Hepatocyte (in vitro differentiated cells): ENCODE measurements at places on chromosomes 2 and 18. TPM values are rescaled to one million over a fixed set of nuclear protein-coding genes. Genes with fewer than 3 reads are reported as not detected.

Gene REG3A
- 1.2 and 1.6 TPM in 2 replicates for total RNA-seq

DNA sequence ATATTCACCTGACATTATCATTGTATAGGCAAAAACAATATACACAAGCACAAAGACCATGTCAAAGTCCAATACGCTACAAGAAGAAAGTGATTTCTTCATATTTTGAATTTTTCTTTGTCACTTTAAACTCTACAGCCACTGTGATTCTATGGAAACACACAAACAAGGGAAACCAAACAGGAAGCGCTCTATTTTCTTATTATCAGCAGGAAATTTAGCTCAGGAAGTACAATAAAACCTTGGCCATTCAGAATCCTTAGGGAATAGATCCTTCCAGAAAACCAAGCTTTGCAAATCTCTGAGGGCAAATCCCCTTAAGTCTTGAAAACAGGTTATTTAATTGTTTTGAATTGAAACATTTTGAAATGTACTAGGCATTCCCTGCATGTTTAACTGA is 336.2 kb downstream of the EPHA4 start:
- H3K4me1 ChIP-seq, result no peaks in the 10 kb centered on the region
- no peak overlapping the region for H3K27ac ChIP-seq
- no peak for DNase-seq
- H3K4me3 ChIP-seq, result no peak overlapping the region
- H3K36me3 ChIP-seq, result no peaks in the 10 kb centered on the region

Gene FAM237A
- not detected in 2 replicates for total RNA-seq

- no peak for DNase-seq
- no peaks in the 10 kb centered on the region for H3K36me3 ChIP-seq
- peaks cover 22% of the 10 kb centered on the region for H3K4me1 ChIP-seq
- no peak overlapping the region for H3K4me3 ChIP-seq
Observed at GRCh38 chr2:207825978-207826377, 56.3 kb upstream of the FZD5 start.

Gene TMEM87B
- total RNA-seq, result 39.5 and 59.5 TPM in 2 replicates

- H3K4me1 ChIP-seq, result peaks cover 5% of the 10 kb centered on the region
- H3K27me3 ChIP-seq, result no peaks in the 10 kb centered on the region
- H3K4me3 ChIP-seq, result no peak overlapping the region
- DNase-seq, result no peak
- H3K36me3 ChIP-seq, result no peaks in the 10 kb centered on the region
Observed at GRCh38 chr2:165105926-165106325, 97.9 kb downstream of the SCN3A start.

Gene FSIP2
- total RNA-seq, result 8.6 and 9.4 TPM in 2 replicates

DNA sequence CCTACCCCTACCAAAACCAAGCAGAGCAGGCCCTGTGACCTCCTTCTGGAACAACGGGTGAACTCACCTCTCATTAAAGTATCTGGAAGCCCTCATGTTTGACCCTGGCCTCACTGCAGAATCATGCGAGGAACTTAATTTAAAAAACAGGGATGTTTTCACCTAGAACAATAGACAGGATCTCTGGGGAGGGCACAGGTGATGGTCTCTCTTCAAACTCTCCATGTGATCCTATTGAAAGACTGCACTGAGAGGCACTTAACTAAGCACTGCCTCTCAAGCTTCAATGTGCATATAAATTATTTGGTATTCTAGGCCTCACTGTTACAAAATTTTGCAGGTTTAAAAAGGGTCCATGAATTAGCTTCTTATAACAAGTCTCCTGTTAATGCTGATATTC is 7.5 kb downstream of the ZNF519 start:
- H3K27ac ChIP-seq, result no peak overlapping the region
- no peaks in the 10 kb centered on the region for H3K4me1 ChIP-seq
- H3K27me3 ChIP-seq, result no peaks in the 10 kb centered on the region
- no peaks in the 10 kb centered on the region for H3K36me3 ChIP-seq
- H3K4me3 ChIP-seq, result no peak overlapping the region
- DNase-seq, result no peak

Gene RESP18
- total RNA-seq, result not detected in 2 replicates

DNA sequence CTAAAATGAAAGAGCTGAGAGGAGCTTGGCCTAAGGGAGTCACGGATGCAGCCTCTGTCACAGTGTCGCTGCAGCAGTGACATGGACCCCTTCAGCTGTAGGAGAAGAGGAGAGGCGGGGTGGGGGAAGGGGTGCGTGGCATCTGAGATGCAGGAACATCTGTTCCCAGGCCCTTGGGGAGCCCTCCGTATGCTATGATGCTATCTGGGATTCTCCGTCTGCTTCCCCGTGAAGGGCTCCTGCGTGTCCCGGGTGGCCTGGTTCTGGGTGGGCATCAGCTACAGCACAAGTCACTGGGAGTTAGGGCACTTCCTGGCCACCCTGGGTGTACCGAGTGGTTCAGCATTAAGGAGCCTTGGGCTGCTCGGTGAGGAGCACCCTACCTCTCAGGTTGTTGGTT is 35.6 kb upstream of the B3GNT7 start:
- H3K27ac ChIP-seq, result no peak overlapping the region
- H3K4me3 ChIP-seq, result no peak overlapping the region
- no peaks in the 10 kb centered on the region for H3K27me3 ChIP-seq
- H3K4me1 ChIP-seq, result peaks cover 8% of the 10 kb centered on the region
- no peaks in the 10 kb centered on the region for H3K36me3 ChIP-seq
- no peak for DNase-seq

DNA sequence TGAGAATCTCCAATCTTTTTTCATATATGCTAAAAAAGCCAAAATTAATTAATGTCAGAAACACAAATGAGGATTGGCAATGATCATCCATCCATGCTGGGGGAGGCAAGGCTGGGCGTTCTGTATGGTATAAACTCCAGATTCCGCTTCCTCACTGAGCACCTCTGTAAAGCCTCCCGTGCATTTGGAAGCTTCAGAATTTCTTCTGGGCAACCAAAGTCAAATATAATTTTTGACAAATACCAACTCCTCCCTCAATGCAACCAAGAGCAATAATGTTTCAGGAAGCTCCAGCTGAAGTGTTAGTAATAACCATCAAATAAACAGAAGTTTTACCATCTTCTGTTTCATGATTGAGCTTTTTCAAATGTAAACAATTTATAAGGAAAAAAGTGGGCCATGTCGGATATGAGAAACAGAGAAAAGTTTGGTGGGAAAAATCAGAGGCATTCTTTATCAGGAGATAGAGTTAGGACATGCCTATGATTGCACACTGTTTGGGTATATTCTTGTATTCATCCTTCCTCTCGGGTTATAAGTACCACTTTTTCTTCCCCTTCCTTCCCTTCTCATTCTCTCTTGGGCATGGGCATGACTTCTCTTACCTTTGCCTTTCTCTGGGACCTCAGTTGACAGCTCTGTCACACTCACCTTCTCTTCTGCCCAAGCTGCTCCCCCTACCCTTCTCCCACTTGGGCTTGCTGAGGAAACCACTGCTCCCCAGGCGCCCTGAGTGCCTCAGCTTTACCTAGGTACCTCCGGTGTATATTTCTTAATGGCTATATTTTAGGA is 149.5 kb upstream of the ZEB2 start:
- H3K36me3 ChIP-seq, result no peaks in the 10 kb centered on the region
- H3K4me1 ChIP-seq, result peaks cover 3% of the 10 kb centered on the region
- H3K27me3 ChIP-seq, result no peaks in the 10 kb centered on the region
- DNase-seq, result no peak

GRCh38 chr18:9263264-9263663 is 71.3 kb upstream of the TWSG1 start:
- H3K36me3 ChIP-seq, result no peaks in the 10 kb centered on the region
- no peaks in the 10 kb centered on the region for H3K4me1 ChIP-seq
- no peaks in the 10 kb centered on the region for H3K27me3 ChIP-seq
- DNase-seq, result no peak
- H3K4me3 ChIP-seq, result no peak overlapping the region

- DNase-seq, result peak; percentile 64
- no peaks in the 10 kb centered on the region for H3K27me3 ChIP-seq
- H3K27ac ChIP-seq, result peak overlapping the region; percentile 64
- peaks cover 11% of the 10 kb centered on the region for H3K4me1 ChIP-seq
Observed at GRCh38 chr2:46970334-46971288, 55.0 kb upstream of the MCFD2 start.

GRCh38 chr2:142693171-142693950 is 184.1 kb upstream of the KYNU start:
- no peaks in the 10 kb centered on the region for H3K36me3 ChIP-seq
- DNase-seq, result no peak
- no peak overlapping the region for H3K27ac ChIP-seq
- H3K4me3 ChIP-seq, result no peak overlapping the region
- peaks cover 19% of the 10 kb centered on the region for H3K4me1 ChIP-seq
- no peaks in the 10 kb centered on the region for H3K27me3 ChIP-seq
